GM23338 (cell line): ENCODE measurements at places on chromosomes 2 and 18. TPM values are rescaled to one million over a fixed set of nuclear protein-coding genes. Genes with fewer than 3 reads are reported as not detected.
A peak's percentile ranks its signal among the peaks of the same experiment; 100 is the strongest.

EPC2 gene
- 27.0 and 28.2 TPM in 2 replicates for total RNA-seq

CFAP221 gene
- 0.23 and 0.42 TPM in 2 replicates for total RNA-seq

SLC5A7 gene
- 0.08 and 0.17 TPM in 2 replicates for total RNA-seq

GRB14 gene
- total RNA-seq, result 11.3 and 16.0 TPM in 2 replicates

DNA sequence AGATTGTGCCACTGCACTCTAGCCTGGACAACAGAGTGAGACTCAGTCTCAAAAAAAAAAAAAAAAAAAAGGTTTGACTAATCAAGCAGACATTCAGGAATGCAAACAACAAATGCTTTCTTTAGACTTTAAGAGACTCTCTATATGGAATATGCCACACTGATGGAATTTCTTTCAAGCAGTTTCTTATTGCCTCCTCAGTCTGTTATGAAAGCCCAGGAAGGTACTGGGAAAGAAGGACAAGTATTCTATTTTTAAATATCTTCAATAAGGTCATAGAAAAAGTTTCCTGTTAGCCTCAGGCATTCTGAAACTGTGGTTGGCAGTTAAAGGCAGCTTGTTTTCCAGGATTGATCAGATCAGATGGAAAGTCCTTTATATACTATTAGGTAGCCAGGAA, 241.6 kb downstream of the PIK3C3 start:
- no peak for DNase-seq

NEMP2 gene
- 4.0 and 7.0 TPM in 2 replicates for total RNA-seq

BIN1 gene
- 52.7 and 56.4 TPM in 2 replicates for total RNA-seq

DNA sequence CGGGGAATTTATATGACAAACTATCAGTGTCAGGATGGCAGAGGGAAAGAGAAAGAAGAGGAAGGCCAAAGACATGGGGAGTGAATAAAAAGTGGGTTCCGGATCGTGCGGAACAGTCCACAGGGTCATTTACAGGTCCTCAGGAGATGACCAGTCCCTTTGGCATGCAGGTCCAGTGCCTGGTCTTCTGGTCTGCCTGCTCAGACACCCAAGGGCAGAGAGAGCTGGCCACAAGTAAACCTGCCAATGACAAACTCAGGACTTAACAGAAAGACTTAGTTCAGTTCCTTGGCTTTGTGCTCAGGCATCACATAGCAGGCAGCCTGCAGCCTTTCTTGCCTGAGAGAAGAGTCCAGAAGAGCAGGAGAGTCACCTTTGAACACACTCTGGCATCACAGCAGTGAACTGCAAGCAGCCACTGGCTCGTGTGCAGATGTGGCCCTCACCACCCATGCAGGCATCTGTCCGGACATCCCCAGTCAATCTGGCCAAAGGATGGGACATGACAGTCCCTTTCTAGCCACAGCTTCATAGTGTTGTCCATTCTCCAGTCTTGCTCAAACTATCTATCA, 14.0 kb downstream of the TMEM127 start:
- DNase-seq, result peak; percentile 28

GRCh38 chr2:61423714-61424113, 47.2 kb downstream of the USP34 start:
- no peak for DNase-seq

DNA sequence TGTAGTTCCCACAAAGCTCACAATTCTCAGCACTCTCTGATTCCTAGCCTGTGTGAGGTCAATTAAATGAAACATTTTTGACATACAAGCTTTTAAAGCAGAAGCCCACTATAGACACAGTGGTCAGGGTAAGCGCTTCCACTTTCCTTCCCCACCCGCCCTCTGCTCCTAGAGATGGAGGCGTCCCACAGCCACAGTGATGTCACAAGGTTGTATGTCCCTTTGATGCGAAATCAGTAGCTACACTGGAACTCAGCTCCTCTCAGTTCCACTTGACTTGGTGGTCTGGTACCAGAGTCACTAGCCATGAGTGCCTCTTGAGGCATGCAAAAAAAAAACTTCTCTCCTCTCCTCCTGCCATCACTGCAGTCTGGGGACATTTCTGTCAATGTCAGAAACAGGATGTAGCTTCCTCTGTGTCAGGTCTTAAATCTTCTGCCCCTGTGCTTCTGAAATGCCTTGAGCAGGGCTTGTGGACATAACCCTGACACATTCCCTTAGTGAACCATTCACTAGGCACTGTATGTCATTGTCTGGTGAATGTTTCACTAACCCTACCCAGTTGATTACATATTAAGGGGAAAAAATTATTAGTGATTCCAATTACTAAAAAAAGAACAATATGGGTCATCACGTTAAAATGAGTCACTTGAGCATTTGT, 7.8 kb downstream of the SULT1C4 start:
- no peak for DNase-seq

- DNase-seq, result peak; percentile 89
Measured at GRCh38 chr2:218852911-218853667, 6.5 kb upstream of the WNT6 start.
